ENCODE measurements at places on chromosomes 3 and 15.

DNA sequence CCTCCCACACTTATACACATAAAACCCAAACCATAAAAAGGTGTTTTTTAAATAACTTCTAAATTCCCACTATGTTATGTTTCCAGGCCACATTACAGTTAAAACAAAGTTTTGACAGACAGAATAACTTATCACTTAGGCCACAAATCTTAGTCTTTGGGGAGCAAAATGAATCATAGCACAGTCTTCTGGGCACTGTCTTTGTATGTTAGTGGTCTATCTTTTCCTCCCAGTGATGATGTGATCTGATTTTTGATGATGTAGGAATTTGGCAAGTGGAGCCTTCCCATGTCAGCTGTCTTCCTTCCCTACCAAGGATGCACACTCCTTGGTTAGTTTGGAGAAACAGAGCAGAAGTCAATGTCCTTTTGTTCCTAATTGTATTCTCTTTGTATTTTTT is 67.3 kb downstream of the THSD4 start:
- no peak for DNase-seq

DNA sequence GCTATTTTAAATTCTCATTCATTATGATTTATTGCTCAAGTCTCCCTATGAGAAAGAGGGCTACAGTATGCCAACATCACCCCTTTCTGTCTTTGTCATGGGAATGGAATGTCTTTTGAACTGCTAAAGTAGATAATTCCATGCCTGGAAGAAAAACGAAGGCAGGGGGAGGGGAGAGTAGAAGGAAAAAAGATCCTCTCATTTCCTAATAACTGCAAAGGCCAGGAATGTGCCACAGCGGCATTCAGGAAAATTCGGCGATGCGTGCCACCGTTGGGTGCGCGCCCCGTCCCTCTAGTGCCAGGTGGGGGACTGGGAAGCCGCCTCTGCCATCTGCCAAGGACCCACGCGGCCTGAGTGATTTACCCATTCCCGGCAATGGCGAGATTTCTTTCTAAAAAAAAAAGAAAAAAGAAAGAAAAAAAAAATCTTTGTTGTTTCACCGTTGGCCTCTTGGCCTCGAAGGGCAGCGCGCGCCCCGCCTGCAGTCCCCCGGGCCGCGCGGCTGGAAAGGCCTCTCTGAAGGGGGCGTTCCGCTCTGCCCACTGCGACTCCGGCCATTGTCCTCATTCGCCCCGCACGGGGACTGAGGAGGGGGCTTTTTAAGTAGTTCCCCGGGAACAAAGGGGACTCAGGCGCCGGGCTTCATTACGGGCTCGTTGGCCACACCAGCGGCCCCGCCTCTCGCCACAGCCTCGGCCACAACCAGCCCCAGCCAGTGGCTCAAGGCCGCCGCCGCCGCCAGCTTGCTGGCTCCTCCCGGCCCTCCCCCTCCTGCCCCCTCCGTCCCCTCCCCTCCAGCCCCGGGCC is 54.5 kb downstream of the CPN2 start:
- no peak for DNase-seq

DNA sequence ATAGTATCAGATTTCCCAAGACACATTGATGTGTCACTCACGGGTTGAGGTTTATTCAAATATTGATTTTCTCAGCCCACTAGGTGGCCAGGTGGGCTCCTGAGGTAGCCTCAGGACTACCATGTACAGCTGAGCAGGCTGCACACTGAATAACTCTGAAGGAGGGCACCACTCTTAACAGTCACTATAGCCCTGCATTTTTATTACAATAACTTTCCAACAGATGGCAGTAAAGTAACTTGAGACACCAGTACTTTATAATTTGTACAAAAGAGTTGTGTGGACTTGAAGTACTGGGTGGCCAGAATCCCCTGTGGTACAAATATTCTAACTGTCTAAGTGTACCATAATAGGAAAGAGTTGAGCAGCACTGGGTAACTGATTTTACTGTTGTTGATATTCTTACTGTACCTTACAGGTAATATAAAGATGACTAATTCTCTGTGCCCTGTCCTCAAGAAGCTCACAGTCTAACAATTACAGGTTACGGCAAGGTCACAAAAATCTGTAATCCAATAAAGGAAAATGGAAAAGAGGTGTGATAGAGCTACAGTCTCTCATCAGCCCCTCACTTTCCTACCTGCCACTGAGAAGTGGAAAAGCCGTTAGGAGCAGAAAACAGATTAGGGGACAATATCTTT is 76.0 kb downstream of the ETFA start:
- DNase-seq = peak; percentile 11

DNA sequence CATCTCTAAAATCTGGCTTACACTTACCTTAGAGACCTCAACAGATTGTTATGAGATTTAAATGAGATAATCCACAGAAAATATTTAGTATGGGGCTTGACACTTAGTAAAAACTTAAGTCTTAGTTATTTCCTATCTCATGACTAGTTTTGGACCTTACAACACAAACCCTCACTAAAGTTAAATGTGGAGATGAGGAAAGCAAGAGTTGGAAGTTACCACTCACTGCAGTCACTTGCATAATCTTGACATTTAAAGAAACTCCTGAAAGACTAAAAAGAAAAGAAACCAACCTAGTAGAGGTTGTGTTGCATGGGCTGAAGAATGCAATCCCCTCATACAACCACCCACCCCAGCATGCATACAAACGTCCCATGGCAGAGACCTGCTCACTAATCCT is 40.1 kb downstream of the ITGB5 start:
- DNase-seq = no peak

DNA sequence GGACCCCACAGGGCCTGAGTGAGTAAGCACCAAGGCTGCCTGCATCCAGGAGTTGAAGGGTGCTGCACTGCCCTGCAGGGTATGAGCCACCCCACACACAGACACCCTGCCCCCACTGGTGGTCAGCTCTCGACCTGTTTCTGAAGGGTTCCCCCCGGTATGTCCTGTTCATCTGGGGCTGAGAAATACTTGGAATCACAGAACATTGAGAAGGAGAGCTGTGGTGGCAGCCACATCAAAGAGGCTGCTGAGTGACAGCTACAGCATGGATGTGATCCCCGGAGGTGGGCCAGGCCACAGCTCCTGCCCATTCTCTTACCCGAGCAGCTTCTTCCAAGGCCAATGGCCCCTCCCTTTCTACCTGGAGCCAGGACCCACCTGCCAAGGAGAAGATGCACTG is 66.4 kb upstream of the PLXNA1 start:
- no peak for DNase-seq

DNA sequence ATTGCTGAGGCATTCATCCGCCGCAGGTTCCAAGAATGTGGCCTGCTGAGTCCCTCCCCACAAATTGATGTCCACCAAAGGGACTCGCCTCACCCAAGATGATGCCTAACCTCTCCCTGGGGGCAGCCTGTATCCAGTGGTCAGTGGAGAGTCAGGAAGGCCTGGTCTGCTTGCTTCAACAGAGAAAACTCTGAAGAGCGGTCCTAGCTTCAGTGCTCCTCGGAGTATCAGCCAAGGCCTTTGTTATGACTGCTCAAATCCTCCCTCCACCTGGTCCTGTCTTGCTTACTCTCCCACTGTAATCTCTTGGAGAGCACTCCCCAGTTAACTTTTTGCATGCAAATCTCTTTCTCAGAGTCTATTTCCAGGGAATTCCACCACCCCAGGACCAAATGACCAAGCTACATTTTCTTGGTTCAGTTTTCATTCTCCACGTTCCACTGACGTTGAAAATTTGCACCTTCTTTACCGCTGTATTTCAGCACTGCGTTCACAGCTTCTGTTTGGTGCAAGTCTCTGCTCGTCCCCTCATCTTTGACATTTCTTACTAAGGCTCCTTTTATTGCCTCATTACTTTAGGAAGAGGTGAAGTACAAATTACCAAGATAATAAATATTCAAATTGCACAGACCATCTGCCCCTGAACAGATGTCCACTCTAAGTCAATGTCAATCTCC is 22.3 kb downstream of the CMTM7 start:
- no peak for DNase-seq

GRCh38 chr15:98699591-98700424 is 51.5 kb downstream of the IGF1R start:
- no peak for DNase-seq

GRCh38 chr3:124529826-124530571 is 200.3 kb upstream of the UMPS start:
- no peak for DNase-seq

DNA sequence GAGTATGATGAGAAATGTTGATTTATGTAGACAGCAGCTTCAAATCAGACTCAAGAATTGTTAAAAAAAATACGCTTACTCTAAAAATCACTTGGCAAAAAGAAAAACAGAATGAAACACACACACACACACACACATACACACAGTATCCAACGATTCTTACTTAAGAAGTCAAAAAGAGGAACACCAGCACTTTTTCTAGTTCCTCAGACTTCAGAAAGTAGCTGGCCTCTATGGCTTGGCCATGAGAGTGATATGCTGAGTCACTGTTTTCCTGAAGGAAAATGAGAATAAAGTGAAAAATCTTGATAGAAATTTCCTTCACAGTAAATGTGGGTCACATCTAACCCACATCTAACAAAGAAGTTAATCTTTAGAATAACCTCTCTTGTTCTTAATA is 22.1 kb downstream of the CNTN3 start:
- no peak for DNase-seq

- DNase-seq = no peak
These were observed 676.2 kb downstream of the NAALADL2 start for GRCh38 chr3:175535351-175535750.

GRCh38 chr3:183330881-183331280 is 77.8 kb downstream of the B3GNT5 start:
- DNase-seq = no peak

DNA sequence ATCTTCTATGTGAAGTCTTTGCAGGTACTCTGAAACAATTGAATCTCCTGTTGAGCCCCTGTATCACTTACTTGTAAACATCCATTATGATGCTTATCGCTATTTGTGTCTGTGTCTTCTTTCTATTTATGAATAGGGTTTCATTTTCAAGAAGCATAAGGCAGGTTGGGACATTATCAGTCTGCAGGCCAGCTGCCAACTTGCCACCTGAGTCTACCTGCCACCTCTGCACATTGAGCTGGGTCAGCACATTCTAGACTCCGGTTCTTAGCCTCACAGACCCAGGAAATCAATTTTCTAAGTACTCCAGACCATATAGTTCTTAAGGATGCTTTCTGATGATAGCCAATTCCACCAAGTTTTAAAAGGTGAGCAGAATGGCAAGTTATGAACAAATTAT is 105.7 kb upstream of the MCTP2 start:
- no peak for DNase-seq

DNA sequence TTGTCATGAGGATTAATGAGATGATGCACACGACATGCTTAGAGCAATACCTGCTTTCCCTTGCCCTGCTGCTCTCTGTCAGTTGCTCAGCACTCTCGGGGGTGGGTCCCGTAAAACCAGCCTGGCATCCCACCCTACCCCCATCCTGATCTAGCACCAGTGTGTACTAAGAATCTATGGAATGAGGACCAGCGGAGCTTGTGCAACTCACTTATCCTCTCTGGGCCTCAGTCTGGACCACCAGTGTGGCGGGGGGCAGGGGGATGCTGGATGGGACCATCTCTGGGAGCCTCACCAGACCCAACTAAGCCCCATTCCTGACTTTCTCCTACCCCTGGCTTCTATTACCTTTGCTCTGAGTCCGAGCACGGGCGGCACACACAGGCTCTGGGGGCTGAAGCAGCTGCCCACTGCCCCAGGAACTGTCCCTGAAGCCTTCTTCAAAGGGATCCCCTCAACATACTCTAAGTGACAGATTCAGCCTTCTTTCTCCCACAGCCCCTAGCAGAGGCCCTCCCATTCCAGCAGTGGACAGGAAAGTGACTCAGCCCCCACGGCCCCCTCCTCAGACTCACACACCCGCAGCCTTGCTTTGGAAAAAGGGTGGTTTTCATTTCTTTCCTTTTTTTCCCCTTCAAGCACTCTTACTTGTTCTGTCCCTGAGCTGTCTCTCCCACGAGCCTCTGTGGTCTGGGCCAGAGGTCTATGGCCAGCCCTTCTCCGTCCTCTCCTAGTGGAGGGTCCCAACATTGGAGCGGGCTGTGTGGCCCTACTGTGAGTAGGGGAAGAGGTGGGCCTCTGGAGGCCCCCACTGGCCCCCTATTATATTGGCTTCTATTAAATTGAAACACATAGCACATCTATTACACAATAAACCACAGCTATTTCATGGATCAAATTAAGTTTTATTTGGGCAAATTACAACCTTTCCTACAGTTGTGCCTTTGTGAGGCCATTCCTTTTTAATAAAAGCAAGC is 100.3 kb downstream of the SMAD6 start:
- DNase-seq = no peak

GRCh38 chr15:70235347-70235746 is 137.6 kb upstream of the TLE3 start:
- no peak for DNase-seq

GRCh38 chr15:66855041-66855440 is 153.0 kb downstream of the SMAD6 start:
- no peak for DNase-seq

DNA sequence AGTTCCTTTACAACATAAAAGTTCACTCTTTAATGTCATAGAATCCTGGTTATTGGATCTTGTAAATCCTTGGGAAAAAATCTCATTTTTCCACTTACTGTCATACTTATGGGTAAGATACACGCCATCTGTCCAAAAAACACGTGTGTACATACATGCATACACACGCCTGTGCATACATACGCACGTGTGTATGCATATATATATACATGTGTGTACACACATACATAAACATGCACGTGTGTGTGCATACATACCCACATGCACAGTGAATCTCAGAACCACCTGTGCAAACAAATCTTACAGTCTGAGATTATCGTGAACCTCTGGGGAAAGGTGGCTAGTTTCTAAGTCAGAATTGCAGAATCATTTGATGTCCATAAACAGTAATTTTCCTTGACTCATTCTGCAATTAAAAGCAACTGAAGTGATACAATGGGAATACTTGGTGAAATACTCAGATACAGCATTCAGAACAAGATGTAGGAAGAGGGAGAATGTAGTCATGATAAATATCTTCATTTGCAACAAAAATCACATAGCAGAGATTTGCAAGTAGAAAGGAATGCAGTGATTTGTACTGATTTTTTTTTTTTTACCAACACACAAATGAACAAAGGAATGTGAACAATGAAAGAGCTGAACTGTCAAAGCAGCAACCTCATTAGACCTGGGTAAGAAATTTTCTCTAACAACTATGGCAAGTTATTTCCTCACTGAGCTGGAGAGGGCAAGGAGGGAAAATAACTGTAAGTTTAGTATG is 160.6 kb upstream of the POU1F1 start:
- no peak for DNase-seq

GRCh38 chr3:144431134-144431533 is 459.5 kb downstream of the DIPK2A start:
- DNase-seq = no peak

GRCh38 chr3:141485641-141486495 is 959 bp upstream of the RASA2 start:
- peak; percentile 18 for DNase-seq

DNA sequence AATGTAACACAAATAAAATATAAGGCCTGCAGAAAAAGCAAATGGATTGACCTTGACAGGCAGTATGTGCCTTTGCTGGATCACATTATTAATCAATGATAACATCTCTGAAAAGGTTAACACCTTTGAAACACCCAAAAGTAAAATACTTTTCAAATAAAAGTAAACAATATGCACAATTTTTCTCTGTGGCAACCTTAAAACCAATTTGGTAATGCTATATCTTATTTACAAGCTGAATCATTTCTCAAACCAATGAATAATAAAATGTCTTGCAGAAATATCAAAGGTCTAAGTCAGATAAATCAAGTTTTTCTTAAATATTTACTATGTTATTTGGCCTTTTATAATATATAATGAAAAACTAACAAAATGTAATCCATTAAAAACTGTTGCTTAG is 1018.7 kb downstream of the ROBO1 start:
- no peak for DNase-seq

- DNase-seq = peak; percentile 18
These were observed 753 bp downstream of the EPHB1 start for GRCh38 chr3:134795746-134796280.
